ENCODE measurements at places on chromosomes 16 and 17. TPM values are rescaled to one million over a fixed set of nuclear protein-coding genes. Genes with fewer than 3 reads are reported as not detected.

- no peak for DNase-seq
- H3K27me3 ChIP-seq = no peaks in the 10 kb centered on the region
- H3K36me3 ChIP-seq = peaks cover 9% of the 10 kb centered on the region
- no peaks in the 10 kb centered on the region for H3K4me1 ChIP-seq
These were observed 61.1 kb downstream of the CYLD start for GRCh38 chr16:50802961-50803360.

DNA sequence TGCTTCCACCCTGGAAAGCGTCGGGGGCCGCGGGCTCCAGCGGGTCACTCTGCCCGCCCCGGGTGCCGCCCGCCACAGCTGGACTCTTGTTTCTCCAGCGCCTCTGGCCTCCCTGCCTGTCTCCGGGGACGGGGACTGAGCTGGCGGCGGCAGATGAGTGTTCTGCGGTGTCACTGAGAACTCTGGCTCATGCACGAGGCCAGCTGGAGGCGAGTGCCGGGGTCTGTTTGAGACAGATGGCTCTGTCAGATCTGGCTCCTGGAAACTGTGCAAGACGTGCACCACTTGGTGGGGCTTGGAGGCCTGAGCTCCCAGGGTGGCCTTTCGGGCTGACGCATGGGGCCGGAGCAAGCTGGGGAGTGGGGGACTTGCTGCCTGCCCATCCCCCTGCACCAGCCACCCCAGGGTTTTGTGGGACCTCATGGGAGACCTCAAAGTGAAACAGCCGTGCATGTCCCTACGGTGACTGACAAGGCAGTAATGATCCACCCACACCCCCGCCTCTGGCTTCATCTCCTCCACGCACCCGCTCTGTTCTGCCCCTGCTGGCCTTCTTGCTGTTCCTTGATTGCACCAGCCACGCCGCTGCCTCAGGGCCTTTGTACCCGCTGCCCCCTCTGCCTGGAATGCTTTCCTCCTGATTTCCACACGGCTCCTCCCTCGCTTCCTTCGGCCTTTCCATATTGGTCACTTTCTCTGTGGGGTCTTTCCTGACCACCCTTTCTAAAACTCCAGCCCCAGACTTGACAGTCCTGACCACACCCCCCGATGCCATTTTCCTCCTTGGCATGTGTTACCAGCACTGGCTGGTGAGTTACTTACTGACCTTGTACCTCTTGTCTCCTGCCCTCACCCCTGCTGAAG lies 174.9 kb upstream of the CIBAR2 start:
- peak; percentile 83 for DNase-seq
- no peaks in the 10 kb centered on the region for H3K36me3 ChIP-seq
- H3K4me3 ChIP-seq = peak overlapping the region; percentile 57
- no peaks in the 10 kb centered on the region for H3K27me3 ChIP-seq
- H3K27ac ChIP-seq = peak overlapping the region; percentile 88

DNA sequence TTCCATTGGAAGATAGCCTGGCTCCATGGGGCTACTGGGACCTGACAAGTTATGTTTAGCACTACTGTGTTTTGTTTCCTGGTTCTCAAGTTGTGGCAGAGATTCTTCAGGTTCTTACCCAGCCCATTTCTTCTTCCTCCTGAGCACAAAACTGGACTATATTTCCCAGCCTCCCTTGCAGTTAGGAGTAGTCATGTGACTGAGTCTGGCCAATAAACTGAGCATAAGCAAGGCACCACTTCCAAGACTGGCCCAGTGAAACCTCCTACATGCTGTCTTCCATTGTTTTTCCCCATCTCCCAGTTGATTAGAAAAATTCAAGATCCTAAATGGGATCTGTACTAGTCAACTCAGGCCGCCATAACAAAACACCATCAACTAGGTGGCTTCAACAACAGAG lies 28.2 kb upstream of the RBBP6 start:
- DNase-seq = no peak
- no peaks in the 10 kb centered on the region for H3K27me3 ChIP-seq
- H3K4me3 ChIP-seq = no peak overlapping the region
- no peak overlapping the region for H3K27ac ChIP-seq

DNA sequence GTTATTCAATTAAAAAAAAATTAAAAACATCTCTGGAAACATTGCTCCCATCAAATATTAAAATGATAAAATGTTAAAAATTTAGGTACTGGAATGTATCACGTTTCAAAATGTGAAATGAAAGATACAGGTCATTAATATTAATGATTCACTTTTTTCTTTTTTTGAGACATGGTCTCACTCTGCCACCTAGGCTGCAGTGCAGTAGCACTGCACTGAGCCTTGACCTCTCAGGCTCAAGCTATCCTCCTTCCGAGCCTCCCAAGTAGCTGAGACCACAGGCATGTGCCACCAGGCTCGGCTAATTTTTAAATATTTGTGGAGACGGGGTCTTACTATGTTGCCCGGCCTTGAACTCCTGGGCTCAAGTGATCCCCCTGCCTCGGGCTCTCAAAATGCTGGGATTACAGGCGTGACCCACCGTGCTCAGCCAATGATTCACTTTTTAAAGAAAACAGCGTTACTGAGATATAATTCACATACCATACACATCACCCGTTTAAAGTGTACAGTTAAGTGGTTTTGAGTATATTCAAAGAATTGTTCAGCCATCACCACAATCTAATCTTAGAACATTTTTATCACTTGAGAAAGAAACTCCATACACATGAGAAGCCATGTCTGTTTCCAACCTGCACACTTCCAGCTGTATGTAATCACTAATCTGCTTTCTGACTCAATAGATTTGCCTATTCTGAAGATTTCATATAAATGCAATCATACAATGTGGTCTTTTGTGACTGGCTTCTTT lies 19.1 kb upstream of the NETO2 start:
- H3K4me3 ChIP-seq = no peak overlapping the region
- H3K36me3 ChIP-seq = 0 out of 2 replicates have a peak, but pooled peaks cover 1% of the 10 kb centered on the region
- H3K4me1 ChIP-seq = no peaks in the 10 kb centered on the region
- no peaks in the 10 kb centered on the region for H3K27me3 ChIP-seq

GRCh38 chr16:69241926-69242325 lies 55.0 kb downstream of the SNTB2 start:
- peak; percentile 52 for DNase-seq
- H3K4me3 ChIP-seq = no peak overlapping the region
- 0 out of 2 replicates have a peak overlapping the region, but pooled peaks have one; percentile 5 for H3K27ac ChIP-seq
- H3K27me3 ChIP-seq = no peaks in the 10 kb centered on the region

- no peak for DNase-seq
- no peaks in the 10 kb centered on the region for H3K27me3 ChIP-seq
- H3K4me3 ChIP-seq = no peak overlapping the region
- H3K4me1 ChIP-seq = peaks cover 18% of the 10 kb centered on the region
- H3K36me3 ChIP-seq = peaks cover 66% of the 10 kb centered on the region
- H3K27ac ChIP-seq = no peak overlapping the region
These were observed 5.3 kb downstream of the EIF4A3 start for GRCh38 chr17:80141463-80142165.

DNA sequence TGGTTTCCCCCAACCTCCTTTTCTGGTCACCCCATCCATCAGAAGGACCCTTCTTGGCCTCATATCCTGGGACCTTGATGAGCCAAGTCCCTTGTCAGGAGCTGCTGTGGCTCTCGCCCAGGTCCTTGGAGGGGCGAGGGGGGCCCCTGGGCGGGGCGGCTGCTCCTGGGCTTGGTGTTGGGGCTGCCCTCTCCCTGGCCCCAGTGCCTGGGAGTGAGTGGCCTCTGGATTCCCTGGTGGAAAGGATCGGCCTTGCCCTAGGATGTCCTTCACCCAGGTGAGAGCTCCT lies 6.2 kb upstream of the NOTUM start:
- H3K36me3 ChIP-seq = no peaks in the 10 kb centered on the region
- peaks cover 17% of the 10 kb centered on the region for H3K4me1 ChIP-seq
- no peaks in the 10 kb centered on the region for H3K27me3 ChIP-seq
- H3K4me3 ChIP-seq = no peak overlapping the region
- DNase-seq = no peak
- H3K27ac ChIP-seq = no peak overlapping the region

DNA sequence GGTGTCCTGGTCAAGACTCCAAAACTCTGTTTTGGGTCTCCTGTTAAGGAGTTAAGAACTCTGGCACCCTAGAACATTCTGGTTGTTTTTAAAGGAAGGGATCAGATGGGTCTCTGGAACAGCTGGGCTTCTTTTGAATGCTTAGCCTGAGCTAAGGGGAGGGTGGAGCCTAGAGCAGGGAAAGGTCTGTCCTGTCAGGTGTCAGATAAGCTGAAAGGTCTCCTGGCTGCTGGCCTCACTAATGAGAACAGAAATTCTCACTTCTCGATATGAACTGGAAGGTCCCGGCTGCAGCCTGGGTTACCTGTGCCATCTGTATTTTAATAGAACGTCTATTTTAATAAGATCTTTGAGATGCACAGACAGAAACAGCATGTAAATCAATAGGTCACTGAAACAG lies 69.0 kb downstream of the RAP1GAP2 start:
- DNase-seq = no peak
- peaks cover 15% of the 10 kb centered on the region for H3K4me1 ChIP-seq
- H3K36me3 ChIP-seq = no peaks in the 10 kb centered on the region
- H3K27ac ChIP-seq = no peak overlapping the region

- H3K4me1 ChIP-seq = no peaks in the 10 kb centered on the region
- peaks cover 19% of the 10 kb centered on the region for H3K36me3 ChIP-seq
- H3K27me3 ChIP-seq = no peaks in the 10 kb centered on the region
- no peak overlapping the region for H3K27ac ChIP-seq
- no peak overlapping the region for H3K4me3 ChIP-seq
These were observed 13.9 kb downstream of the CNEP1R1 start for GRCh38 chr16:50038756-50039529.

The YBX2 gene
- not detected for polyA plus RNA-seq

The KRT9 gene
- polyA plus RNA-seq = not detected

The MARF1 gene
- polyA plus RNA-seq = 9.7 TPM

The CA4 gene
- polyA plus RNA-seq = not detected

The TAC4 gene
- not detected for polyA plus RNA-seq

The TLCD3B gene
- polyA plus RNA-seq = 0.13 TPM

The TEX14 gene
- polyA plus RNA-seq = 0.15 TPM
